ENCODE measurements at places on chromosomes 3 and 15.

- no peak for DNase-seq
These were observed 78.7 kb upstream of the SNRK start for GRCh38 chr3:43207628-43208085.

- no peak for DNase-seq
These were observed 1077.0 kb downstream of the ROBO2 start for GRCh38 chr3:78116874-78117273.

GRCh38 chr15:82585072-82585471, 44.8 kb upstream of the RPS17 start:
- no peak for DNase-seq

DNA sequence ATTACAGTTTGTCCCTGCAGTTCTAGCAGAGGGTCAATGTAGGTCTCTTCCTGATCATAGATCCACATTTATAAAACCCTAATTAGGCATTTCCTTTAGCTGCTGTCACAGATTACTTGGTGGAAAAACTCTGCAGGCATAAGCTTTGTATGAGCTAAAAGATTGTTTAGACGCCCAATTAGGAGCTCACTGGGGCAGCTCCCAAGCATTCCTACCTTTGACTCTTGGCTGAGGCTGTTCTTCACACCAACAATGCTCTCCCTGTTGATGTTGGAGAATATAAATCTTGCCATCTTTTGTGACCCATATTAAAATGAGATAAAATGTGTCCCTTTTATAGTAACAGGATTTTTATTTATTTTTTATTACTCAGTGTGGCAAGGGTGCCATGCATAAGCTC, 148.3 kb upstream of the TRIM42 start:
- DNase-seq = no peak

DNA sequence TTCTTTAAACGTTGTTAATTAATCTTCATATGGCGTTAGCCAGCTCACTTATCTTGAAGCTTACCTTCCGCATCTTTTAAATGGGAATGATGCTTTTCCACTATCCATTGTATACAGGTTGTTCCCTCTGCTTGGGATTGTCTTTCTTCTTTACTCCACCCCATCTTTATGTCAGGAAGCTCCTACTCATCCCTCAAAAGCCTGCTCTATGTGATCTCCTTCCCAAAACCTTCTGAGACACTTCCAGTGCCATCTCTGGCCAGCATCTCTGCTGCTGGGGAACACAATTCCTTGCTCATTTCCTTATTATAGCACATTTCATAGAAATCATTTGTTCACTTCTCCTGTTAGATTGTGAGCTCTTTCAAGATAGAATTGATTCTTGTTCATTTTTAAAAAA, 4.3 kb downstream of the RASA2 start:
- DNase-seq = no peak

DNA sequence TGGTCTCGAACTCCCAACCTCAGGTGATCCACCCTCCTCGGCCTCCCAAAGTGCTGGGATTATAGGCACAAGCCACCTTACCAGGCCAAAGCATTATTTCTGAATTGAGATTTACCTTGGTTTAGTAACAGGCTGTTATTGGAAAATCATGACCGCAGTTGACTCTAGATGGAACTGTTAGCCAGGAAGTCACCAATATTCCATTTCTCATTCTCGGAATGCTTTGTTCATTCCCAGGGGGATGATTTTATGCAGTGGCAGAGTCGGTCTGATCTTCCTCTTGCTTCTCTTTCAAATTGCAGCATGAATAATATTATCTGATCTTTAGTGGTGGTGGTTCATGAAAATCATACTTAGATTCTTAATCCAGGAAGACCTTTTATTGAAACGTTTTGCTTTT, 195.5 kb upstream of the MBNL1 start:
- DNase-seq = no peak

DNA sequence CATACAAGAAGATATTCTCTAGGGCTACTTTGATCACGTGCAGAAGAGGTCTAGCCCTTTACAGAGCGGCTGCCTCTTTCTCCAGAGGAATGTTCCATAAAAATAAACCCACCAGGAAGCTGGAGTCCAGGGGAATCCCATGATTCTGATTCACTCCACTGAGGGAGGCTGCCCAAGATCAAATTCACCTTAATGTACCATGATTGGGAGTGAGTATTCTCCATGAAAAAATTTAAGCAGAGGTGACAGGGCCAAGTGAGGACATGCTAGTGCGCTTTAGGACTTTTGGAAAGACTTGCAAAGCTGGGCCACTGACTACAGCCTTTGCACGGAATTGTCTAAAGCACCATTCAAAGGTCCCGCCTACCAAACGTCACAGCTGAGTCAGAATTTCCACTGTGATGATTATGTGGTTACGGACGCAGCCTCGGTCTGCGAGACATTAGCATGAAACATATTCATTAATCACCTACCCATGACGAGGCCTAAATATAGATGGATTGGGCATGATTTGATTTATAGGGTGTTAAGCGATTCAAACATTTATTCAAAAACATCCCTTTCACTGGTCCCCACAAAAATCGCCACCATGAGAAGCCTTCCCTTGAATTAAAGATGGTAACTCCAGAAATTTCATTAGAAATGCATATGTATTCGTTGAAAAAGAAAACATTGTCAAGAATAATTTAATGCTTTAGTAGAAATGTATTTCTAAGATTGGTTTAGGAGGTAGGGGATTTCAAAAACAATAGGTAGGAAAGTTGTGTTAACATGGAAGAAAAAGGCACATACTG, 152.6 kb downstream of the GREM1 start:
- no peak for DNase-seq

DNA sequence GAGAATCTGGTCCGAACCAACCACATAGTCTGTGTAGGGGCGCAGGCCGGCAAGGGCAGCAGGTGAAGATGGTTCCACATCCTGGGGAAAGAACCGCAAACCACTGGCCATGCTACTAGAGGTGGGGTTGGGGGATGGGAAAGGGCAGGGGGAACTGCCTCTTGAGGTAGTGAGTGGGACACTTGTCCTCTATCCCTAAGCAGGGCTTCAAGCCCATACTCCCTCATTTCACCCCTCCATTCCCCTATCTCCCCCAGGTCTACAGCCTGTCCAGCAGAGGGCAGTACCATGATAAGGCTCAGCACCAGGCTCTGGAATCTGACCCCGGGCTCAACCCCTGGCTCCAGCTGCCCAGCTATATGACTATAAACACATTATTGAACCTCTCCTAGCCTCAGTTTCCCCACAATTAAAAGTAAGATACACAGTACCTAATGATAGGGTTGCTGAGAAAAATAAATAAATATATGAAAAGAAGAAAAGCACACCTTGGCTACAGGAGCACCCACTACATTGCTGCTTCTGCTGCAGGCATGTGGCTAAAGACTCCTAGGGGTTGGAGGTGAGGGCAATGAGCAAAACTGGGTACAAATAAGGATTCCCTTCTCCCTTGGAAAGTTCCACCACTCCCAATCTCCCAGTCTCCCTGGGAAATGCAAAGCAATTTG, 6.3 kb downstream of the GORASP1 start:
- no peak for DNase-seq
